H54 (cell line): ENCODE measurements at places on chromosomes 13 and 19.

GRCh38 chr13:102003848-102004570 is 397.8 kb downstream of the FGF14 start:
- no peak for DNase-seq

GRCh38 chr19:7687177-7687576 is 6.5 kb downstream of the TRAPPC5 start:
- DNase-seq: no peak

GRCh38 chr13:32676242-32676641 is 90.0 kb downstream of the PDS5B start:
- DNase-seq: no peak

- no peak for DNase-seq
These were observed 395.7 kb downstream of the SLITRK5 start for GRCh38 chr13:88066847-88067246.

- no peak for DNase-seq
These were observed 40.3 kb downstream of the RCBTB2 start for GRCh38 chr13:48492470-48493065.
